Omental fat pad (tissue), 4 donors: ENCODE measurements at places on chromosomes 5 and 9.

- no peak for DNase-seq
These were observed 11.8 kb downstream of the DBH start for GRCh38 chr9:133647765-133648469.

DNA sequence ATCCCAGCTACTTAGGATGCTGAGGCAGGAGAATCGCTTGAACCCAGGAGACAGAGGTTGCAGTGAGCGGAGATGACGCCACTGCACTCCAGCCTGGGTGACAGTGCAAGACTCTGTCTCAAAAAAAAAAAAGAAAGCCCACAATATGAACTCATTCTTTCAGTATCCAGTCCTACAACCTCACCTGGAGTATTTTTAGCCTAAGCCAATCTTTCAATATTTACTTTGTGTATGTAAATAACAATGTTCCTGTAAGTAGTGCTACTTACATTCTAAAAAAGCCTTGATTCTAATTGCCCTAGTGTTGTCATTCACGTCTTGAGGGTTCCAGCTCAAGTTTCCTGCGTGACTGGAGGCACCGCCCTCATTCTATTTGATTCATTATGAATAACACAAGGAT, 62.0 kb downstream of the BHMT start:
- no peak for DNase-seq

DNA sequence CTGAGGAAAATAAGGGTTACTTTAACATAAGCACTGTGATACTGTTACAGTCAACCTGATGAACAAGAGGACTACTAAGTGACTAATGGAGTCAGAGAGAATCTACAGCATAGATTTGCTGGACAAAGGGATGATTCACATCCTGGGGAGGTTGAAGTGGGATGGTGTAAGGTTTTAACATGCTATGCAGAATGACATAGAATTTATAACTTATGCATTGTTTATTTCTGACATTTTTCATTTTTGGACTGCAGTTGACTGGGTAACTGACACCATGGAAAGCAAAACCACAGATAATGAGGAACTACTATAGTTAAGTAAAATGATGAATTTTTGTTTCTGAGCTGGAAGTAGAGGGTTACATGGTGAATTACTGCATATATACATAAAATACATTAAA, 389.2 kb downstream of the MAT2B start:
- no peak for DNase-seq

DNA sequence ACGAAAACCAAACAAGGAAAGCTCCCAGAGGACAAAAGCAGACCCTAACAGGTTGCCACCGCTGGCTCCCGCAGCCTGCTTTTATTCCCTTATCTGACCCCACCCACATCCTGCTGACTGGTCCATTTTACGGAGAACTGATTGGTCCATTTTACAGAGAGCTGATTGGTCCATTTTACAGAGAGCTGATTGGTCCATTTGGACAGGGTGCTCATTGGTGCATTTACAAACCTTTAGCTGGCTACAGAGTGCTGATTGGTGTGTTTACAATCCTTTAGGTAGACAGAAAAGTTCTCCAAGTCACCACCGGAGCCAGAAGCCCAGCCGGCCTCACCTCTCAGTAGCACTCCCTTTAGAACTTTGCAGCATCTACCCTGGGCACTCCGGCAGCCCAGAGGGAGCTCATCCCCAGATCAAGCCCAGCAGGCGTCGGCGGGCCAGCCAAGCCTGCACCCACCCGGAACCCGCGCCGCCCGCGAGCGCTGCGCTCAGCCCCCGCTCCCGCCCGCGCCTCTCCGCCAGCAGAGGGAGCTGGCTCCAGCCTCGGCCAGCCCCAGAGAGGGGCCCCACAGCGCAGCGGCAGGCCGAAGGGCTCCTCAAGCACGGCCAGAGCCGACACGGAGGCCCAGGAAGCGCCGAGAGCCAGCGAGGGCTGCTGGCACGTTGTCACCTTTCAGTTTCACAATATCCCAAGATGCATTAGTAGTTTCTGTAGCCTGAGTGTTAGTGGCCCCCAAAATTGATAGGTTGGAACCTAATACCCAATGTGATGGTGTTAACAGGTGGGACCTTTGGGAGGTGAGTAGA, 35.3 kb upstream of the CLPTM1L start:
- DNase-seq = no peak

GRCh38 chr9:78835928-78836450, 539.1 kb downstream of the PSAT1 start:
- DNase-seq = no peak

DNA sequence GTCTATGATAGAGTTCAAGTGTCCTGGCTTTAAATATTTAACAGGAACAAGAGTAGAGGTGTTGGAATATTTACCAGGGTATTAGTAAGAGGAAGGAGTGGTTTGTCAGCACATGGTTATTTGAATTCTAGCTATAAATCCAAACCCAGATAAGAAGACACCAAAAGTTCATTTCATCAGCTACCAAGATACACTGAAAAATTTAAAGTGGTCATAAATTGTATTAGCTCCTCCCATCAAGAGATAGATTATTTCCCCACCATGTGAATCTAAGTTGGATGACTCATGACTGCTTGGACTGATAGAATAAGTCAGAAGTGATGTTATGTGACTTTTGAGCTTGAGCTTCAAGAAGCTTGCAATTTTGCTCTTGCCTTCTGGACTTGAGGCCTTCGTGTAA, 72.1 kb upstream of the GRAMD2B start:
- no peak for DNase-seq

- no peak for DNase-seq
These were observed 138.1 kb downstream of the C9orf50 start for GRCh38 chr9:129482521-129483414.

DNA sequence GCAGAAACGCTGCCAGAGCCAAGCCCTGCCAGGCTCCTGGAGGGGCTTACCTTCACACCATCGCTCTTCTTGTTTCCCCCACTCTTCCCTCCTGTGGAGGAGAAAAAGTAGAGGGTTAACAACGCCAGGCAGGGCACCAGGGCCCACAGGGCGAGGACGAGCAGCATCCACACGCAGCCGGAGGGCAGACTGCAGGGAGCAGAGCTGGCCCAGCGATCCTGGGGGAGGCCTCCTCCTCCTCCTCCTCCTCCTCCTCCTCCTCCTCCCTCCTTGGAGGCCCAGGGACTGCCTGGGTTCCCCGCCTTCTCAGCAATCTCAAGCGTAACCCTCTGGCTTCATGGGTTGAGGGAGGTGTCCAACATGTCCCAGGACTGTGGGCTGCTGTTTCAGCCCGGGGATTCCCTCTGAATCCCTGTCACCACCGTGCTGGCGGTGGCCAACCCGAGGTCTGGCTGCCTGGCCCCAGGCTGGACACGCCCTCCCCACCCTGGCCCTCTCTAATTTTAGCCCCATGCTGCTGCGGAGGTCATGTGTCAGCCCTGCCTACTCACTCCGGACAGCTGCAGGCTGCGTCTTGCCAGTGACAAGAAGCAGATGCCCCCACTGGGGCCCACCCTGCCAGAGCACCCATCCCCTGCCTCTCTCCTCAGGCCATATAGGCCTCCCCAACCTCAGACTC, 44.3 kb downstream of the CAMK2A start:
- DNase-seq = no peak

DNA sequence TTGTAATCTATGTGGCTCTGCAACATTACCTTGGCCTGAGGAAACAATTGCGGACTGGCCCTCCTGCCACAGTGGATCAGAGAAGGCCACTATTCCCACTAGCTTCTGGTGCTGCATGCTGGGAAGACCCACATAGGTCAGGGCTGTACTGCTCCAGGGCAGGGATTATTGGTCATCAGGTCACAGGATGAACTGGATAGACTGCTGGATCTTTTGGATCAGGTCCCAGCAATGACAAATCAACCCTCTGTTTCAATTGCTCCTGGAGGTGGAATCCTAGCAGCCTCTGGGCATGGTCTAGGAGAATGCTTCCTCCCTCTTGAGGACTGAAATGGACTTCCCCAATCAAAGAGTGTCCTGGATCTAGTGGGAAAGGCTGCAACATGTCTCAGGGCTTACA, 66.7 kb upstream of the PHF24 start:
- DNase-seq = no peak
